ENCODE measurements at places on chromosomes 11 and 22.

GRCh38 chr11:92969293-92969633 is 188 bp upstream of the MTNR1B start:
- no peak for DNase-seq

GRCh38 chr11:10268746-10269488 is 25.1 kb downstream of the SBF2 start:
- no peak for DNase-seq

- DNase-seq, result no peak
Measured at GRCh38 chr11:10048350-10048749, 245.7 kb downstream of the SBF2 start.

GRCh38 chr11:65546217-65546958 is 11.8 kb downstream of the LTBP3 start:
- DNase-seq, result peak; percentile 98

DNA sequence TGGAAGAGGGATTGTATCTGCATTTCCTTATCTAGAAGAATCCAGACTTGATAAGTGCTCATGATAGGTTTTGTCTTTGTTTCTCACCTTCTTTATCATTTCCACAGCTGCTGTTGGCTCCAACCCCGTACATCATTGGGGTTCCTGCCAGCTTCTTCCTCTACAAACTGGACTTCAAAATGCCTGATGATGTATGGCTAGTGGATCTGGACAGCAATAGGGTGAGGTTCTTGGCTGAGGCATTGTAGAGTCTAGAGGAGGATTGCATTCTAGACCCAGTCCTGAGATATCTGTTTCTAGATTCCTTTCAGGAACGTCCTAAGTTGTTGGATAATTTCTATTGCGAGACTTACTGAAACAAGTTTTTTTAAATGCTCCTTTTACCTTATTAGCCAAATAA is 8.1 kb downstream of the MADD start:
- no peak for DNase-seq

DNA sequence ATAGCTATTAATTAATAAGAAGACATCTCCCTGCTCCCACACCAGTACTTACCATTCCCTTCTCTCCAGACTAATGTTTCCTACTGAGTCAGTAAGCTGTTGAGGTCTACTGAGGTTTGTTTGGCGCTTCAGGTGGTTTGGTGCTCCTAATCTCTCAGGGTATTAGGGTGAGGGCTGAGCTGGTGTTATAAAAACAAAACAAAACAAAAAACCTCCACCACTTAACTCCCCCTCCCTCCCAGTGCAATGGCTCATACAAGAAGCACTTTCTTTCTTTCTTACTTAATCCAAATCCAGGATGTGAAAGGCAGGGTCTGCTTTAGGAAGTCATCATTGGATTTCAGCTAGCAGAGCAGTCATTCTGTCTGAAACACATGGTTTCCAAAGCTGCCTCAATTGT is 15.3 kb downstream of the CSTPP1 start:
- no peak for DNase-seq

GRCh38 chr22:24319451-24319850 is 48.8 kb downstream of the SPECC1L start:
- no peak for DNase-seq

- no peak for DNase-seq
Measured at GRCh38 chr11:80569832-80570231, 1129.0 kb upstream of the TENM4 start.

DNA sequence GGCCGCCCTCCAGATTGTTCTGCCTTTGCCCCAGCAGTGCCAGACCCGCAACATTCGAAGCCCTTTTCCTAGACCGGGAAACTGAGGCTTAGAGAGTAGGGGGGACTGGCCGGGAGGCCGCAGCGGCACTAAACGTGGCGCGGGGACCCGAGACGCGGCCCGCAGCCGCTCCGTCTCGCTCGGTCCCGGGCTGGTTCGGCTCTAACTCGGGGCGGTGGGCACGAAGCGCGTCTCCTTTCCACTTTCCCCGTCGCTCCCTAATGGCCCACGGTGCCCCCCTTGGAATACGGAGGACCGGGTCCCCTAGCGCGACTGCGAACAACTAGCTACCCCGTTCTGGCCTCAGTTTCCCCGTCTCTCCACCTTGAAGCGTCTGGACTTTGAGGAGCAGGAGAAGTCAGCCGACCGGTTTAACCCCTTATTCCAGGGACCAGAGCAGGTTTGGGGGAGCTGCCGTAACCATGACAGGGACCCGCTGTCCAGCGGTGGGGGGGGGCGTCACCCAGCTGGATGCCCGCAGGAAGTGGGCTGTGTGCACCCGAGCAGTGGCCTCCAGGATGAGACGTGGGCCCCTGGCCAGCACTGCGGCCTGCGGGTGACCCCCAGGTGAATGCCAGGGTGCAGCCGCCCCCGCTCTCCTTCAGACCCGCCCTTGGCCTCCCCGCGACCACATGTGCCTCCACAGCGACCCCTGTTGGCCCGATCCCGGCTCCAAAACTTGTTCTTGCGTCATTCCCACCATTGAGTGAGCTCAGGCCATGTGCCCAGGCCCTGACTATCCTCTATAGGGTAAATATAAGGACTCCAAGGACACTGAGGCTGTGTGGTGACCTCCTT is 1.1 kb downstream of the CDC42EP1 start:
- peak; percentile 85 for DNase-seq

DNA sequence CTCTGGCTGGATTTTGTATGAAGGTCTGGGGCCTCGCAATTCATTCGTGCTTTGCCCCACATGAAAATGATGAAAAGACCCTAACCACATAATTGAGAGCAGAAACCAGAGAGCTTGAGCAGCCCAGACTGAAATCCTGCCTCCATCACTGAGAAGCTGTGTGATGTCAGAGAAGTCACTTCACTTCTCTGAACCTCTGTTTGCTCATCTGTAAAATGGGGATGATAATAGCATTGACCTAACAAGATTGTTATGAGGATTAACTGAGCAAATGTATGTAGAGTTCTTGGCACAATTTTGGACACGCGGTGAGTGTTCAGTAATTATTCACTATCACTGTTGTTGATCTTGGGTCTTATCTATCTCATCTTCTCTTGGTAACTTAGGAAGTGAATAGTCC is 56.2 kb upstream of the ASPHD2 start:
- no peak for DNase-seq

GRCh38 chr11:121451178-121451985 is 732 bp upstream of the SORL1 start:
- peak; percentile 48 for DNase-seq

DNA sequence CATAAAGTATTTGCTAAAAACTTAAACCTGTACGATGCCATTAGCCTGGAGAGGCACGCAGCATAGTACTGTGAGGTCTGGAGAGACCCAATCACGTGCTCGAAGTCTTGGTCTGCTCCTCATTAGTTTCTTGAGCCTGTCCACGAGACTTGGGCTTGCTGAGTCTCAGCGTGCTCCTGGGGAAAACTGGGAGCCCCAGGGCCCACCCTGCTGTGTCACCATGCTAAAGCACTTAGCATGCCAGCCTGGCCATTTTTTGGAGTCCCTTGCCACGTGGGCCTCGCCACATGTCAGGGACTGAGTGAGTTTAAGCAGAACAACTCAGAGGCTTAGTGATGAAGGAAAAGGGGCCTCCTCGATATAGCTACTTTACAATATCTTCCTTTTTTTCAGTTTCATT is 2.6 kb downstream of the CDC45 start:
- no peak for DNase-seq

DNA sequence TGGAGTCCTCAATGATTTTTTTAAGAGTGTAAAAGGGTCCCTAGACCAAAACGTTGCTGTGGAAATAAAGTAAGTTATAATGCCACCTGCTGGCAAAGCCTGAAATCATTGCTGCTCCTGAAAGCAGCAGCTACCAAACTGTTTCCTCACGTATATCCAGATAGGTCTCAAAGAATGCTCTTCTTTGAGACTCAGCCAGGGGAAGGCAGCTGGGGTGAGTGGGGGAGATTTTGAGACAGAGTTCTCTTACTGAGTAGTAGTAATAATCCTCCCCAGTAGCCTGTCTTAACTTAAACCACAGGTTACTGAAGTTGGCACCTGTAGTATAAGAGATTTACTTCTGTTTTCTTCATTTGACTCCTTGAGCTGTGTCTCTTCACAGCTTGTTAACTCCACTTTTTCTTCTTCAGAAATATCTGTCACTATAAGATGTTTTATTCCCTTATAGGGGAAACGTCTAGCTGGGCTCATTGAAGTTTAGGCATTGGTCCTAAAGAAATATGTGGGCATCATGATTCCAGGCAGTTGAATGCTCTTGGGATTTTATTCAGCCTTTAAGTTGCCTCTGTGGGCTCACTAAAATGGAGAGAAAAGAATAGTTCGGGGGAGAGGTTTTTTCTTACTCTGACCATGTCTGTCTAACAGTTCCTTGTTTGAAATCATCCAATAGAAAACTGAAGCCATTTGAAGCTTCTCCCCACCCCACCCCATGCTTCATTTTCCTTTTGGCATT is 77.9 kb downstream of the BTBD10 start:
- DNase-seq, result peak; percentile 26

DNA sequence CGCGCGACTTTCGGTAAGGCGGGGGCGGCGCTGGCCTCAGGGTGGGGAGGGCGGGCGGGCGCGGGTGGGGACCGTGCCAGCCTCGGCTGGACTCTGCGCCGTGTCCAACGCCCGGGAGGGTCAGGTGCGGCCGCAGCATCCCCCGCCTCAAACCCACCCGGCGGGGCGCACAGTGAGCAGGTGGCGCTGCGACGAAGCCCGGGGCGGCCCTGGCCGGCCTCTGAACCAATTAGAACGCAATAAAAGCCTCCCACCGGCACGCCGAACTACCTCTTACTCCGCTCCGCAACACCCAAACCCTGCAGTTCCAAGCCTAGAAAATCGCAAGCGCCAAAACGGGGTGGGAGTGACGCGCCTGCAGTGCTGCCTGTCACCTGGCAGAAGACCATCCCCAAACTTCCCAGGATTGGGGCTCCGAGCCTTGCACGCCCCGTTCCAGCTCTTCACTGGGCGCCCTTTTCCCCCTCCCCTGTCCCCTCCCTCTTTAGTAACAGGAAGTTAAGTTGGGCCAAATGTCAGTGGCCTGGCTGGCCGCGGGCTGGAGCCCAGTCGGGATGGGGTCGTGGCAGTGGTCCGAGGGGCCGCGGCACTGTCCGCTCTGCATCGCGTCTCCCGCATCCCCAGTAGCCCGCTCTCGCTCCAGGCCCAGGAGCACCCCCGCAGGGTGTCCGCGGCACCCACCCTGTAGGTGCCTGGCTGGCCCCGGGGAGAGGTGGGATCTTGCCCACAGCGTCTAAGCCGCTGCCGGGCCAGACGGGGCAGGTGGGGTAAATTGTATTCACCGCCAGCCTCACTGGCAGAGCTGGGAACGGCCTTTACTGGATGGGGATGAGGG is 541 bp downstream of the MICAL2 start:
- peak; percentile 36 for DNase-seq

DNA sequence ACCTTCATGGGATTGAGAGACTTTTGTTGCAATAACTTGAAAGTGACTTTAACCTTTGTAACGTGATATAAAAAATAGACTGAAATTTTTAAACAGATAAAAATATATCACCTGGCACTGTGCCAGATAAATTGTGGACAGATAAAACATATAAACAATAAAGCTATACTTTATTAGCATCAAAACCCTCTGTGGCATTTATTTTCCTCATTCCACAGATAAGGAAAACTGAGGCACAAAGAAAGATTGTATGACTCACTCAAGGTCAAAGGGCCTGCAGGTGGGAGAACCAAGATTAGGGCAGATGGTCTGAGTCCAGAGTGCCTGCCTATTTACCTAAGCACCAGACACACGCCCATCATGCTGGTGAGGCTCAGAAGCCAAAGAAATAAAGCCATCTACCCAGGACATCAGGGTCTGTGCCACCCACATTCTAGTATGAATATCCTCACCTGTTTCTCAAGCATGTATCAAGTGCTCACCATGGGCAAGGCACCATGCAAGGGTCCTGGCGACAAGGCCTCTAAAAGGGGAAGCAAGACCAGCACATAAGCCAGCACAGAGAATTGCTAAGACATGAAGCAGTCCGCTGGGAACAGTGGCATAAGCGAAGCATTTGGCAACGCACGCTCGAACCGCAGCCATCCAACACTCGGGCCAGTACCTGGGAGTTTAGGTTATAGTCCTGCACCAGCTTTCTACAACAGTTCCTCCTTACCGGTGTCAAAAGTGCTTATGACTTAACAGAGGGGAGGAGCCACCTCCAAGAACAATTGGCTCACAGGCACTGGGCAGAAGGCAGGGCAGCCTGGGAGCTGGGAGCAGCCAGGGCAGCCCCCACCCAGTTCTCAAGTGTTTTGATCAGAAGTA is 17.6 kb downstream of the MYH9 start:
- no peak for DNase-seq

- no peak for DNase-seq
Measured at GRCh38 chr11:705646-706438, at the start of gene EPS8L2. EPS8L2 (plus strand) TSS chr11:706231; CDS start chr11:709408, 3,177 bp downstream.

- no peak for DNase-seq
Measured at GRCh38 chr11:45428541-45429230, 142.5 kb upstream of the SYT13 start.

DNA sequence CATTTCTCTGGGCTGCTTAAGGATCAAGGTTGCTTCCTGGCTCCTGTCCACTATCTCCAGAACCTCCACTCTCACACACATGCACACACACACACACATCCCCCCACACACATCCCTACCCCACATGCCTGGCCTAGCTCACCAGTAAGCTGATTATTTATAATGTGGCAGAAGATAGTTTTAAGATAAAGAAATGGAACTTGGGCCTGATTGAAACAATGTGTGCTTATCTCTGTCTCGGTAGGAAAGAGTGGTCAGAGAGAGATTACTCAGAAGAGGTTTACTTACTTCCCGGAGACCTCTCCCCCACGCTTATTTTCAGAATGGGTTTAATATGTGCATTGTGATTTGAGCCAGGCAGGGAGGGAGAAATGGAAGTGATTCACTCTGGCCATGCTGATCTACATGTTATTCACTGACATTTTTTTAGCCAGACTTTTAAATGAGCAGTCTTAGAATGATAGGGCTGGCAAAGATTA is 422.4 kb downstream of the TENM4 start:
- DNase-seq, result no peak

DNA sequence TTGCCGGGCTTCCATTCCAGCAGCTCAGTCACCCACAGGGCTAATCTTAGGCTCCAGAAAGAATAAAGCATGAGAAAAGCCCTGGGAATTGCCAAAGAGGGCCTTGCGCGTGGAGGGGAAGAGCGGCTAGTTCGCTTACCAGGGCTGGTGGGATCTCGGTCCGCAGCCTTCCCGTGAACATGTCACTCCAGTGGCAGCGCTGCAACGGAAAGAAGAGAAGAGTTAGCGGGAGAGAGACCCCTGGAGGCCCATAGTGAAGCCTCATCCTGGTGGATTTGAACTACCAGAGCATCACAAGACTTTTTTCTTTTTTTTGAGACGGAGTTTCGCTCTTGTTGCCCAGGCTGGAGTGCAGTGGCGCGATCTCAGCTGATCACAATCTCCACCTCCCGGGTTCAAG is 18.0 kb downstream of the RANGAP1 start:
- no peak for DNase-seq

GRCh38 chr22:38870312-38870741 is 1.7 kb downstream of the CBX6 start:
- DNase-seq, result peak; percentile 88
